ENCODE measurements at places on chromosomes 5 and 9.

DNA sequence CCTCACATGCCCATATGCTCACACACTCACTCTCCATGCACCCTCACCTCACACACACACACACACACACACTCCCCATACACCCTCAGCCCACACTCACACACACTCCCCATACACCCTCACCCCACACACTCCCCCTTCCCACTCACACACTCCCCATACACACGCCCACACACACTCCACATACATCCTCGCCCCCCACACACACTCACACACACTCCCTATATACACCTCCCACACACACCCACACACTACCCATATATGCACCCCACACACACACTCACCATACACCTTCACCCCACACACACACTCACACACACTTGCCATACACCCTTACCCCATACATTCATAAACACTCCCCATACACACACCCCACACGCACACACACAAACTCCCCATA is 550.7 kb upstream of the DAP start:
- no peak for DNase-seq

DNA sequence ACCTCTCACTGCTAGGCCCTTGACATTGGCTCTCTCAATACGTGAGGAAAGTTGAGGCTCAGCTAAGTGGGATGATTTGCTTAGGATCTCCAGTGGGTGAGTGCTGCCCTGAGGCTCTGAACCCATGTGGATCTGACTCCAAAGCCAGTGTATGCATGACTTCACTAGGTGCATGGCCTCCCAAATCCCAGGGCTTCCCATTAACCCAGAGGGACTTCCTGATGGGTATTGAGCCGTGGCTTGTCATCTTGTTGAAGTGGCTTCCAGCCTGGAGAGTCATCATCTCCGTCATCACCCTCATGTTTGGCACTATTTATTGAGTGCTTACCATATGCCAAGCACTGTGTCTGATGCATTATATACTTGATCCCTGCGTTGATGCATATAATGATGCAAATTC is 37.3 kb upstream of the TEX48 start:
- DNase-seq, result no peak

DNA sequence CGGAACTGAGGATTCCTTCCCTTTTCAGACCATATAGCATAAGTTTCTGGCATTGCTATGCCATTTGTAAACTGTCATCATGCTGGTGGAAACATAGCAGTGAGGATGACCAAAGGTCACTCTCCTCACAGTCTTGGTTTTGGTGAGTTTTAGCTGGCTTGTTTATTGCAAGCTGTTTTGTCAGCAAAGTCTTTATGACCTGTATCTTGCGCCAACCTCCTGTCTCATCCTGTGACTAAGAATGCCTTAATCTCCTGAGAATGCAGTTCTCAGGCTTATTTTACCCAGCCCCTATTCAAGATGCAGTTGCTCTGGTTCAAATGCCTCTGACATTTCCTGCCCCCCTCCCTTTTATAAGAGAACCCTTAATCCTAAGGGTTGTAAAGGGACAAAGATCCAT is 26.7 kb upstream of the GRIA1 start:
- no peak for DNase-seq

- DNase-seq, result no peak
Observed at GRCh38 chr5:144335561-144335960, 164.9 kb downstream of the KCTD16 start.

GRCh38 chr9:21883642-21884041 is 81.2 kb downstream of the MTAP start:
- no peak for DNase-seq

GRCh38 chr5:179668391-179668790 is 12.4 kb downstream of the CBY3 start:
- DNase-seq, result peak; percentile 50

- DNase-seq, result no peak
Observed at GRCh38 chr5:115557667-115558387, 13.3 kb upstream of the FEM1C start.

GRCh38 chr5:146016764-146017484 is 80.5 kb downstream of the SH3RF2 start:
- no peak for DNase-seq

DNA sequence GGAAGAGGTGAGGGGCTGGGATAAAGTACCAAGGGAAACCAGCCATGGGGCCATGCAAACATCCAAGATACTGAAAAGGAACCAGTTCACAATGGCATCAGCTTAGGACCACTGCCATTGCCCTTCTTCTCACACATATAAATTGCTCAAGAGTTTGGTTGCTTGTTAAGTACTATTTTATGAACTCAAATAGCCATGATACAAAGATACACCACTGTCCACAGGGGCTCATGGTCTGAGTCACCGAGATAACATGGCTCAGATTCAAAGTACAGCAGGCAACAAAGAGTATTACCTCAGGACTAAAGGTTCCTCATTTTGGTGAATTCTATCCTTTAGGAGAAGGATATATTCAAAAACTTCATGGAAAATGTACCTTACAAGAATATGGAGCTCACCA is 55.6 kb downstream of the FANCC start:
- DNase-seq, result no peak
